ENCODE measurements at places on chromosomes 13 and 19.

DNA sequence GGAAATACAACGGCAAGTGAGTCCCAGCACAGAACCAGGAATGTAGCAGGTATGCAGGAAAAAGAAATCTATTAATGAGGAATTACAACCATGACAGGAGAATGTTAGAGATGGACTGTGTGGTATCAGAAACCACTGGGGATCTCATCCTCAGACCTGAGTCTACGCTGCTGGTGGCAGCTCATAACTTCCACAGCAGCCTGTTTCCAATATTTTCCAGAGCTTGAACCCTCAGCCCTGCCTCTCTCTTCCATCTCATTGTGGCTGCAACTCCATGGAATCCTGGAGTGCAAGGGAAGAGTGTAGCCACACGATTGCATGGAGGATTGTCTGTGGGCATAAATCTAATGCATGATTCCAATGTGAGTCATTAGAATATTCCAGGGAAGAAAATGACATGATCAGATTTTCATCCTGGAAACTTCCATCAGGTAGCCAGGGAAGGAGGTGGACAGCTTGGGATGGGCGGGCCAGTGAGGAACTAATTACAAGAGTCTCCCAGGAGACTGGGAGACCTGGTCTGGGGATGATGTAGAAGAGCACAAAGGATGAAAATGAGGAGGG lies 14.9 kb downstream of the PLA2G4C start:
- no peak for DNase-seq

DNA sequence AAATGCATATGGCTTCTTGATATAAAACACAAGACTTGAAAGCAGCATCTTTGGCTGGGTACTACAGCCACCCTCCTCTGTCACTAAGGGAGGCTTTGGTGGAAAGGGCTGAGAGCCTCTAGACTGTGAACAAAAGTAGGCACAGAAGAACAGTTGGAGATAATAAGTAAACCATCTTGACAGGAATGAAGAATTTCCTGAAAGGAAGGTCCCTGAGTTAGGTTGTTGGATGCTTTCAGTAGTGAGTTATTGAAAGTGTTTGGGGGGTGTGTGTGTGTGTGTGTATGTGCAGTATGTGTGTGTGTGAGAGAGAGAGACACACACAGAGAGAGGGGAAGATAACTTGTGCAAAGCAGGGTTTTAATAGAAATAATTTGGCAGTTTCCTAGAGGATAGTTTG lies 38.2 kb downstream of the ALOX5AP start:
- DNase-seq: no peak

- no peak for DNase-seq
These were observed 37.9 kb upstream of the CPB2 start for GRCh38 chr13:46142776-46143175.

DNA sequence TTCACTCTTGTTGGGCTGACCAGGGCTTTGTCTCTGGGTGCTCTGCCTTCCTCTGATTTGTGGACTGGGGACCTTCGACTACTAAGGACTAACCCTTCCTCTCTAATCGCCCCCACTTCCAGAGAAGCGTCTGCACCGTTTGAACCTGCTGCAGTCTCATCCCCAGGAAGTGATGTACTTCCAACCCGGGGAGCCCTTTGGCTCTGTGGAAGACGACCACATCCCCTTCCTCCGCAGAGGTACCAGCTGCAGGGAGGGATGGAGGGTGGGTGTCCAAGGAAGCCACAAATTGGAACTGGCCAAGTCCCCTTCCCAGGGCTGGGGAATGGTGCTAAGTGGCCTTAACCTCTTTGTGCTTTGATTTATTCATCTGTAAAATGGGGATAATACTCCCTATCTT lies 9.2 kb downstream of the QPCTL start:
- DNase-seq: no peak

- no peak for DNase-seq
These were observed 437.6 kb downstream of the HS6ST3 start for GRCh38 chr13:96527497-96527896.

DNA sequence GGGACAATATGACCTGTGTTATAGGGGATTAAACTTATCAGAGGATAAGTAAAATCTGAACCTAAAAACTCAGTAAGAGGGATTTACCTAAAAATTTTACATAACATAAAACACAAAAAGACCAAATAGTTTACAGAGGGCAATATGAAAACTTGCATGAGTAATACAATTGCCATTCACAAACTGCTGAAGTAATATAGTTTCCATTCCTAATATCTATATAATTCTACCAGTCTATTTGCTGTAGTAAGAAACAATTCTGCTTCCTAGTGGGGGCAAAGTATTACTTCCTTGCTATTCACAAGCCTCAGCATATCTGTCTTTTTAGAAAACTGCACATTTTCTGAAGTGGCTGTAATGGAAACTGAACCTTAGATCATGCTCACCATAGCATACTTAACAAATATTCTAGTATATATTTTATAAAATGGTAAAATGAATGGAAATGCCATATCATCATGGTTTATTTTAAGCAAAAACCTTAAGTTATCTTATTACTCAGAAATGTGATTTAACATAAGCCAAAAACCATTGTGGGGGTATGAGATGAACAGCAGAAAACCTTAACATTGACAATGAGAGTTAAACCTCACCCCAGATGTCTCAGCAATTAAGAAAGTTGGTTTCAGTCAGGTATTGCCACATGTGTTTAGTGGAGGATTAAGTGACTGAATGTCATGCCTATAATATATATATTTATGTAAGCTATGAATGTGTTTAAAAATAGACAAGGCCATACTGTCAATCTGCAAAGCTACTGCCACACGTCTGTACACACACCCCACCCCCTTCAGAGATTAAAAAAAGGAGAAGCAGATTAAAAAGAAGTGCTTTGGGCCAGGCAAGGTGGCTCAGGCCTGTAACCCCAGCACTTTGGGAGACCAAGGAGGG lies 136.8 kb downstream of the MIPEP start:
- no peak for DNase-seq
